Stomach (tissue), 19 donors: ENCODE measurements at places on chromosomes 4 and X.
A peak's percentile ranks its signal among the peaks of the same experiment; 100 is the strongest.

DNA sequence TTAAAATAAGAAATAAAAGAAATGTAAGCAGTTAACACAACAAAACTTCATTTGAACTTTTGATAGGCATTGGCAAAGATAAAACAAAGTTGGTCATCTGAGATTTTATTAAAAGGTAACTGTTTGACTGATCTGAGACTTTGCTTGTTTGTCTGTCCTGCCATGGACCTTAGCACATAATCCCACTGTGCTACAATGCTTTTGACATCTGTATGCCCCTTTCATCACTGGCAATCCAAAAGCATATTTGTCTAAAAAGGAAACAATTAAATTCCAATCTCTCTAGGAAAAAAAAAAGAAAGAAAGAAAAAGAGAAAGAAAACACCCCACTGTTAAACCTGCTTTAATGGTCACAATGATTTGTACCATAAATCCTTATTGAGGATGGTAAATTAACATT, 231.0 kb downstream of the DACH2 start:
- DNase-seq, result no peak

GRCh38 chr4:159201168-159201567, 98.3 kb downstream of the RAPGEF2 start:
- no peak for DNase-seq

- peak; percentile 33 for DNase-seq
These were observed 111.2 kb upstream of the PLS3 start for GRCh38 chrX:115449742-115450141.

GRCh38 chr4:53128231-53128630, 237.6 kb downstream of the SCFD2 start:
- DNase-seq, result no peak

- DNase-seq, result no peak
These were observed 188.4 kb upstream of the RPL34 start for GRCh38 chr4:108431986-108432385.
